ENCODE measurements at places on chromosomes 16 and 17.
A peak's percentile ranks its signal among the peaks of the same experiment; 100 is the strongest.

DNA sequence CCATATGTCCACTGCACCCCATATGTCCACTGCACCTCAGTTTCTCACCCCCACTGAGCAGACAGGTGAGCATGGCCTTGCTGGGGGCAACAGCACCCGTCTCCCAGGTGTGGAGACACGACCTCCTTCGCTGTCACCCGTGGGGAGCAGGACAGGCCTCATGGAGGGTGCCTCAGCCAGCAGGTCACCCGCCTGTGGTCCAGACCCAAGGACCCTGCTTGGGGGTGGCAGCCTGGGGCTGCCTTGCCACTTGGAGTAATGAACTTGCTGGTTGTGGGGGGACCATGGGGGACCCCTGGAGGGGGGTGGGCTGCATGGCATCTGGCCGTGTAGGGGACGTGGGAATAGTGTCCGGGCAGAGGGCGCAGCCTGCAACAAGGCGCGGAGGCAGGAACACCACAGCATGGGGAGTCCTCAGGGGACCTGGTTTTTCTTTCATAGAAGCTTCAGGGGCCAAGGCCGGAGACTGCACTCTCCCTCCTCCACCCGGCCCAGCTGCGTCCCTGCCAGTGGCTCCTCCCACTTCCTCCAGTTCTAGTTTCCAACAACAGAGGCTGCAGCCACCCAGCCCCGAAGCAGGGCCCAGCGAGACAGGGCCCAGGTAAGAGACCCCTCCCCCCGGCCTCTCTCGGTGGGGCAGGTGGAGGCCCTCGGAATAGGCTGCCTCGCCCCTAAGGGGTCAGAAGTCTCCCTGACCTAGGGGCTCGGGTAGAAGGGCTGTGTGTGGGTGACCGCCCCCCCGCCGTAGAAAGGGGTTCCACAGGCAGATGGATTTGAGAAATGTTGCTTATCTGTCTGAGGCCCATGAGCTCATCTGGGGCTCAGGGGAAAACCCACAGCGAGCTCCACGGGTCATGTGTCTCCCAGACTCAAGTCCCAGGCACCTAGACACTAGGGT lies at the start of gene NHLRC4:
NHLRC4 (plus strand) TSS at position 531 of the 898 bp plus-strand sequence. CDS start 1,043 bp downstream, outside the sequence.
- no peak for DNase-seq

- DNase-seq, result no peak
Measured at GRCh38 chr16:20952139-20952920, 51.8 kb downstream of the LYRM1 start.

- peak; percentile 27 for DNase-seq
Measured at GRCh38 chr16:70250748-70251628, 752 bp downstream of the EXOSC6 start.

DNA sequence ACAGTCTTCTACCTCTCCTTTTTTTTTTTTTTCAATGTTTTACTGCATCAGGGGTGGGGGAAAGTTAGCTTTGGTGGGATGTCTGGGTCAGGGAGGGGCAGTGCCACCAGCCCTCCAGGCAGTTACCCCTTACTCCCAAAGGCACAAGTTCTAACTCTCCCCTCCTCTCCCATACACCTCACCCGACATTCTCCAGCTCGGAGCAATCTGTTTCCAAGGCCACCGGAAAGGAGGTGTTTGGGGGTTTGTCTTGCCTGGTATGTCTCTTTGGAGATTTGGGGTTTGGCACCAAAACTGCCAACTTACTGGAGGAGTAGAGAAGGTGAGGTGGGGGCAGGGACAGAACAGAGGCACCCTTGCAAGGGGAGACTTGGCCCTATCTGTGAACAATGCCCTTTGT lies 4.7 kb downstream of the DLX3 start:
- DNase-seq, result no peak

DNA sequence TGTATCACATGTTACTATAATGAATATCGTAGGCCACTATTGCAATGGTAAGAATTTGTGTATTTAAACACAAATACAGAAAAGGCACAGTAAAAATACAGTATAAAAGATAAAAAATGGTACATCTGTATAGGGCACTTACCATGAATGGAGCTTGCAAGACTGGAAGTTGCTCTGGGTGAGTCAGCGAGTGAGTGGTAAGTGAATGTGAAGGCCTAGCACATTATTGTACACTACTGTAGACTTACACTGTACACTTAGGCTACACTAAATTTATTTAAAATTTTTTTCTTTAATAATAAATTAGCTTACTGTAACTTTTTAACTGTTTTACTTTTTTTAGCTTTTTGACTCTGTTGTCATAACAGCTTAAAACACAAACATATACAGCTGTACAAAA lies 42.5 kb downstream of the AKAP10 start:
- no peak for DNase-seq

- DNase-seq, result no peak
Measured at GRCh38 chr16:11333702-11334101, 11.6 kb upstream of the RMI2 start.

GRCh38 chr16:27890006-27890405 lies 173.5 kb downstream of the GSG1L start:
- DNase-seq, result no peak

DNA sequence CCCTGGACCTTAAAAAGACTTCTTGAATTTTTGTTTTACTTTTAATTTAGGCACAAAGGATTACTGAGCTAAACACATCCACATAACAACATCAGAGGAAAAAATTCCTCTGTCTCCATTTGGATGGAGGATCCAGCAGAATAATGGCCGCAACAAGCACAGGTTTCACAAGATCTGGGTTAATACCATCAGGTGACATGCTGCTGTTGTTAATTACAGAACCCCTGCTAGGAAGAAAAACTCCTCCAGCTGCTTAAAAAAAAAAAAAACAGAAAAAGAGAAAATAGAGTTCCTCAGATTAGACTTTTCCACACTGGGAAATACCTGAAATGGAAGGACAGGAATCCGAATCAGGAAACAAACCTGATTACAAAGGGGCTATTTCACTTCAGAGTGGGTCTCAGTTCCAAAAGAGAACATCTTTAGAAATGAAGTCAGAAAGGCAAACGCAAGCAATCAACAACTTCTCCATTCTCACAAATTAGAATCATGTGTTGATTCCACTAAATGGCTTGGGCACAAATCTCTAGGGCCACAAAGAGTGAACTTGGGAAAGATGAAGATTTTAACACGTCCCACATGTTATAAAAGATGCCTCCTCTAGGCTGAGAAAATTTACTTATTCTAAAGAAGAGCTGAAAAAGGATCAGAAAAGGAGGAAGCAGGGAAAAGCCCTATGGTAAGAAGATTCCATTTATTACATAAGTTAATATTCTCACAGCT lies 44.0 kb downstream of the SPOP start:
- DNase-seq, result no peak

DNA sequence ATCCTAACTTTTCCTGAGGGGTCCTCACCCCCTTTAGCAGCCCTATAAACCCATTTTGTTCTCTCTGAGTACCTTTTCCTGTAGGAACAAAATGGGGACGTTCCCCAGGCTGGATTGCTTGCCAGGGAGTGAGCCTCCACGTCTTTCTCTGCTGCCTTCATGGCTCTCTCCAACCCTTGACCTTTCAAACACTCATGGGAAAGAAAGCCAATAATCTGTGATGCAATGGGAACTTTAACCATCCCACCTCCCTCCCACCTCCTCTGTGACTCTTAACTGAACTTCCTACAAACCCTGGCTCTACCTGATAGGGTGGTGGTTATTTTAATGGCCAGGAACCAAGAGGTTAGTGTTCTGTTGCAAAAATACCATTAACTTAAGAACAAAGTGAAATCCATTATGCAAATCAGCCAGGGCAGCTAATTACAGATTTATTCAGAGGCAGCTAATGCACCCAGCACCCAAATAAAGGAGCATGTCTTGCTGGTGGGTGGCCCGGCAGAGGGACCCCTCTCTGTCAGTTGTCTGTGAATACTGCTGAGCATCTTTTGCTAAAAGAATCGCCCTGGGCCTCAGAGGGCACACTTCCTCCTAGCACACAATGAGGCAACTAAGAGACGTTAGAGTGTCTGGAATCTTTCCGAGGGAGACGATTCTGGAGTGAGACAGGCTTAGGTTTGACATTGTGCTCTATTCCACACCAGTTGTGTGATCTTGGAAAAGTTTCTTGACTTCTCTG lies 3.0 kb downstream of the PIPOX start:
- no peak for DNase-seq

- DNase-seq, result no peak
Measured at GRCh38 chr16:80457871-80458270, 82.9 kb upstream of the DYNLRB2 start.
